ENCODE measurements at places on chromosomes 2 and 18. TPM values are rescaled to one million over a fixed set of nuclear protein-coding genes. Genes with fewer than 3 reads are reported as not detected.

- no peak for DNase-seq
These were observed 14.2 kb downstream of the IL18RAP start for GRCh38 chr2:102437122-102437521.

GRCh38 chr2:10889651-10890215 lies 22.0 kb upstream of the KCNF1 start:
- no peak for DNase-seq

GRCh38 chr2:64201151-64201550 lies 56.9 kb upstream of the PELI1 start:
- DNase-seq, result no peak

DNA sequence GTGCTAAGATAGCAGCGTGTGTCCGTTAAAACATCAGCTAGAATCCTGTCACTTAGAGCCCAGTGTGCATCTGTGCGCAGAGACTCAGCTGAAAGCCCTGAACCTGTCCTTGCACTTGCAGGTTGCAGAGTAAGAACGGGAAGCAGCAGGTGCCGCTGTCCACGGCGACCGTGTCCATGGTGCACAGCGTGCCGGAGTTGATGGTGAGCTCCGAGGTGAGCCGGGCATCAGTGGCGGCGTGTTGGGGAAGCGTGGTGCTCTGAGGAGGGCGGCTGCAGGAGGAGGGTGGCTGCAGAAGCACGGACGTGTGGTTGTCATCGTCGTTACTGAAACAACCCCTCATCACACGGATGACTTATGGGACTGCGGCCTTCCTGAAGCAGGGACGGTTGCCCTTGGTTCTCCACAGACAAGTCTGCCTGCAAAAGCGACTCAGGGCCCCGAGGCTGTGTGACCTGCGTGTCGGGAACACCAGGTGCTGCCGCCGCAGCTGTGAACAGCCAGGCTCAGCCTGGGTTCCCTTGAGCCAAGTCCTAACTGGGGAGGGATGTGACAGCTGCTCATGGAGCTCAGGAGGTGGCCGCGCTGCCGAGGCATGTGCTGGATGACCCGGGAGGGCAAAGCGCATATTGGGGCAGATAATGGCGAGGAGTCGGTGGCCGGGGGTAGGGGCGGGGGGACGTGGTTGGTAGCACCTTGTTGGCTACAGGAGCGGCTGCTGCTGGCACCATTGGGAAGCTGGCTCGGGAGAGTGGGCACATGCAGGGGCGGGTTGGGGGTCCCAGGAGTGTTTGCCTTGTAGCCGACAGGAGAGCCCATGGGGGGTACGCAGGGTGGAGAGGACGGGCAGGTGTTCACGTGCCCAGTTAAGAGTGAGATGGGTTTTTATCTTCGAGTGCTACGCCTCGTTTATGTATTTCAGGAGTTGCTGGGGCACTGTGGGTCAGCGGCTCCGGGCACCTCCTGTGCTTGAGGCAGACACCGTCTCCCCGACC lies 16.6 kb downstream of the CTDP1 start:
- DNase-seq, result no peak

GRCh38 chr2:112640800-112641675 lies 4.7 kb upstream of the SLC20A1 start:
- no peak for DNase-seq

GRCh38 chr2:103898561-103898960 lies 955.4 kb upstream of the POU3F3 start:
- no peak for DNase-seq

The EDAR gene
- total RNA-seq, result not detected

The PIK3C3 gene
- total RNA-seq, result 51.1 TPM

Data from glomerular endothelial cell (primary cell).